ENCODE measurements at places on chromosomes 6 and 20.

GRCh38 chr20:50487397-50487796 is 22.8 kb upstream of the PTPN1 start:
- DNase-seq = no peak

GRCh38 chr6:158753811-158754210 is 65.4 kb downstream of the EZR start:
- no peak for DNase-seq

DNA sequence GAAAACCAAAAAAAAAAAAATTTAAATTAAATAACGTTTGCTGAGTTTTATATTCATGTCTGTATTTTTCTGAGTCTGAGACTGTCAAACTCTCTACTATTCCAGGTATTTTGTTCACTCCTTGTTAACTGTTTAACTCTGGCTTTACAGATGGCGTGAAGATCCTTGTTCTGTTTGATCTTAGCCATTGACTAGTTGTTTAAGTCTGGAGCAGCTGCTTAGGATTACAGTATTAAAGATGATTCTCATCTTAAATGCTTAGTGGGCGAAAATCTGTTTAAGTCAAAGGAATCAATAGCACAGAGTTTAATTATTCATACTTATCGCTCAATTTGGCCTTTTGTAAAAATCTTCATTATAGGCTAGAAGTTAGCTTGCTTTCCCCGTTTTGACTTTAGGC is 2.4 kb downstream of the PHACTR2 start:
- DNase-seq = no peak

- no peak for DNase-seq
Observed at GRCh38 chr6:2127484-2127911, 117.9 kb downstream of the GMDS start.

- no peak for DNase-seq
Observed at GRCh38 chr6:121858310-121858709, 422.9 kb downstream of the GJA1 start.

DNA sequence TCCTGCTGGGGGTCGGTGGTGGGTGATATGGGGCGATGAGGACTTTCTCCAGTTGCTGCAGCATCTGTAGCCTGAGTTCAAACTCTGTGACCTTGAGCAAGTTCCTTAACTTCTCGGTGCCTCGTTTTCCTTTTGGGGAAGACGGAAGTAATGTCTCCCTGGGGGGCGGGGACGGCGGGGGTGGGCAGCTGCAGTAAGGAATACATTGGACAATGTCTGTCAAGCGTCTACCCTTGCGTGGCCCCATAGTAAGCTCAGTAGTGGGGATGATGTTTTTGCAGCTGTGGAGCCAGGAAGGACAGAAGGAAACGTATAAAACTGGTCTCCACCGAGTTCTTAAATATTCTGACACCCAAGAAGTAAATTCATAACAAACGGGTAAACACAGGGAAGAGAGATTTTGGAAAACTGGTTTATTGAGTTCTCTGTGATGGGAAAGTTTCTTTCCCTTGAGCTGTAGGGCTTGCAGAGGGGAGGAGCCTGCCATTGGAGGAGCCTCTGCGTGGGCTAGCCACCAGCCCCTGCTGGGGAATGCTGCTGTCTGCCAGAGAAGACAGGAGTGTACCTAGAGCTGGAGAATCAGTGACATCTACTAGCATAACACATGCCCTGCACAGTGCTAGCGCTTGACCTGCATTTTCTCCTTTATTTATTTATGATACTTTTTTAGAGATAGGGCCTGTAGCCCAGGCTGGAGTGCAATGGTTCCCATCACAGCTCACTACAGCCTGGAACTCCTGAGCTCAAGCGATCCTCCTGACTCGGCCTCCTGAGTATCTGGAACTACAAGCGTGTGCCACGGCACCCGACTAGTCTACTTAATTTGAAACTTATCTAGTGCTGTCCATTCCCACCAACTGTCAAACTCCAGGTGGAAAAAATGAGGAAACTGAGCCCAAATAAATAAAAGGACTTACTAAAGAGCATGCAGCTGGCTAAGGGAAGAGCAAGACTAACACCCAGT is 1.2 kb upstream of the ACSS1 start:
- DNase-seq = peak; percentile 52

DNA sequence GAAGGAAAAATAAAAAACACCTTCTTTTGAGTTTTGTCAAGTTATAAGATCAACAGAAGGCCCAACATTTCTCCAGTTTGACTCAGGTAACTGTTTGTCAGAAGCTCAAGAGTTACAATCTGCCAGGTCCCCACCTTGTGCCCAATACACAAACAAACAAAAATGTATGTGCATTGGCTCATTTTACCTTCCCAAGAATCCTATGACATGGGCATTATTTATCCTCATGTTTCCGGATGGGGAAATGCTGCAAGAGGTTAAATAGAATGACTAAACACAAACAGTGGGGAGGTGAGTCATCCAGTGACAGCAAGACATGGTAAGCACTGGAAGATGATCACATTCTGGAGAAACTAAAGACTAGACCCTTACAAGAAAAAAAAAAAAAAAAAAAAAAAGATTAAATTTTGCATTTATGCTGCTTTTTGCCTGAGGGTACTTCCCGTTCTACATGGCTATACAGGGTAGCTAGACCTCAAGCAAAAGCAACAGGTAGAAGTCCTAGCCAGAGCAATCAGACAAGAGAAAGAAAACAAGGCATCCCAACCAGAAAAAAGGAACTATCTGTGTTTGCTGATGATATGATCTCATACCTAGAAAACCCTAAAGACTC is 23.6 kb upstream of the ANKRD60 start:
- no peak for DNase-seq

GRCh38 chr20:40551125-40551530 is 137.9 kb downstream of the MAFB start:
- DNase-seq = no peak

DNA sequence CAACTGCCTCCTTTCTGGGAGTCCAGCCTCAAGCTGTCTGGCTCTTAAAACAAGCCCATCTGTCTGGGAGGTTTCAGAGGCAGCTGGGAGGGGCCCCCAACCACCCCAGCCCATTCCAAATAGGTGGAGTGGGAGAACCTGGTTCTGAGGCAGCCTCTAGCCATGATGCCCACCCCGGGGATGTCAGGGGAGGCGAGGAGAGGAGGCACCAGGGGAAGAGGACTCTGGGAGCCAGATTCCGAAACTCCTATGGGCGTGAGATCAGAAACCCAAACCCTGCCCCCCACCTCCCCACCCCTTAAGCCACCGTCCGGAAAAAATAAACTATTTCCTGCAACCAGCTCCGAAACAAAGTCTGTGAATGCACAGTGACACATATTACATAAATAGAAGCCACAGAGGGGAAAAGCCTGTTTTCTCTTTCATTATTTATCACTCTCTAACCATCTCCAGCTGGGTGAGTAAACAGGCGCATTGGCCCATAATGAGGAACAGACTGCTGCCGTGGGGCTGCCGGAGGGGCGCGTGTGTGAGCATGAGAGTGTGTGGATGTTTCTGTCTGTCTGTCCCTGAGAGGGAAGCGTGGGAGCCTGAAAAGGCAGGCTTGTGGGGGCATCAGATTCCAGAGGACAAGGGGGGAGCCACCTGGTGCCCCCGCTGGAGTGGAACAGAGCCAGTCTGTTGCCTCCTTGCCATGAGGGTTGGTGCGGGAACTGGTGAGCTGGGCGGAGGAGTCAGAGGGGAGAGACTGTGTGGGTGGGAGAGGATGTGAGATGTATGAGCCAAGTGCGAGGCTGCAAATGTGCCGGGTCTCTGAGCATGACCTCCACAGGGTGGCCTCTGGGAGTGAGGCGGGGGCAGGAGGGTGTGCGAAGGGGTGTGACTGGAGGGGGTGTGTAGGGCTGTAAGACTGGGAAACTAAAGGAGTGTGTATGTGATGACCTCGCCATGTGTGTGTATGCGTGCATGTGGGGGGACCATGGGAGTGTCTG is 14.3 kb upstream of the FOXP4 start:
- DNase-seq = peak; percentile 80

DNA sequence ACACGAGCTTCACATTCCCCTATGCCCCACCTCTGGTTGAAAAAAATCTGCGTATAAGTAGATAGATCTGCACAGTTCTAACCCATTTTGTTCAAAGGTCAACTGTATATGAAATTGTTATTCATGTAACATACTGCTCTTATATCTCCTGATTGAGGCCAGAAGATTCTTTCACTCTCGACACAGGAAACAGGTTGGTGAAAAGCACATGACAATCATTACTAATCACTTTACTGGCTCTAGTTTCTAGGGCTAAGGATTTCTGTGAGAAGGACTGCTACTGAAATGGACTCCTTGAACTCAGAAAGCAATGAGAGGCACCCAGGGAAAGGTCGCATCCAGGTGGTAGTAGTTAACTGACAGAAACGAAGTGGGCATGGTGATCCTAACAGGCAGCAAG is 21.7 kb downstream of the PDSS2 start:
- no peak for DNase-seq

DNA sequence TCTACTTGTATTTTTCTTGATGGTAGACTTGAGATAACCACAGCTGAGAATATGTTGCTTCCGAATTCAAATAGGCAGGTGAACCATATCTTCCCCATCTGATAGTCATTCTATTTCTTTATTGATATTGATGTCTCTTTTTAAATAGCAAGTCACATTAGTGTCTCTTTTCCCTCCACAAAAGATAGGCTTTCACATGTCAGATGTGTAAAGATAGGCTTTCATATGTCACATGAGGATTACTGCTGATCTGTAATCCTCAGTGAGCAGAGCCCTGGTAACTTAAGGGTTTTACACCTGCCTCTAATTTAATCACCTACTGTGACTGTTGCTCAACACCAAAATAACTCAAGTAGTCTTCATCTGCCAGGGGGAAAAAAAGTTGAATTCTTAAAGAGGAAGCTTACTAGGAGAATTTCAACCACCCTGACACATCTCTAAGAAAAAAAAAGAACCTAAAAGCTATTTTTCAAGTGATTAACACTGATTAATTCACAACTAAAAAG is 45.3 kb upstream of the TRDN start:
- no peak for DNase-seq

DNA sequence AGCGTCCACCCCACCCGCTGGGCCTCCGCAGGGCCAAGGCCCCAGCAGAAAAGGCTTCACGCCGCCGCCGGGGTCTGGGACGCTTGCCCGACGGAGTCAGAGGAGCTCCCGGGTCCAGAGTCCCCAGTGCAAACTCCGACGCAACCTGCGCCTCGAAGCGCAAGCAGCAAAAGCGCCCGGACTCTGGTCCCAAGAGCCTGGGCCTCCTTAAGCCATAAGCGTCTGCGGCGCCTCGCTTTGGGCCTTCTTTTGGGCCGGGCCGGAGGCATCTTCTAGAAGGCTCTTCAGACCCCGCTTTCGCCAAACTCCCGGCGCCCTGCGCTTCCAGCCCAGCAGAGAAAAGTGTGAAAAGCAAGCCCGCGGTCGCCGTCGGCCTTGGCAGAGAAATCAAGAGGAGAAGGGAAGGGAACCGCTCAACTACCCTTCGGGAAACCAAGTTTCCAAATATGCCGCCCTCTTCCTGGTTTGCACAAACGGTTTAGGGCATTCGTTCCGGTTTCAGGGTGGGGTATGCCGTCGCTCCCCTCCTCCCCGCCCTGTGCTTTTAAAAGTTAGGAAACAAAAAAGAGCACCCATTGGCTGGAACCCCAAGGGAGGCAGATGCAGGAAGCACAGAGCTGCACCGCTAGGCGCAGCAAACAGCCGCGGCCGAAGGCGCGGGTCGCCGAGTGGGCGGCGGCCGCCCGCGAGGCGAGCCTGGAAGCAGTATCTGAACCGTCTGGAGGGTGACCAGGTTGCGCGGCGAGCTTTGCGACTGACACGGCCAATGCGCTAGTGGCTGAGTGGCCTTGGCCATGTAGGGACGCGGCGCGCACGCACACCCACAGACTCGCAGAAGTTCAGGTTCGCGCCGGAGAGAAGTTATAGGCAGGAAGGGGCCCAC is 1.2 kb downstream of the TBX18 start:
- no peak for DNase-seq

GRCh38 chr6:117555882-117556498 is 46.3 kb downstream of the GOPC start:
- peak; percentile 66 for DNase-seq

- DNase-seq = no peak
Observed at GRCh38 chr6:138357928-138358327, 19.8 kb upstream of the SMIM28 start.

DNA sequence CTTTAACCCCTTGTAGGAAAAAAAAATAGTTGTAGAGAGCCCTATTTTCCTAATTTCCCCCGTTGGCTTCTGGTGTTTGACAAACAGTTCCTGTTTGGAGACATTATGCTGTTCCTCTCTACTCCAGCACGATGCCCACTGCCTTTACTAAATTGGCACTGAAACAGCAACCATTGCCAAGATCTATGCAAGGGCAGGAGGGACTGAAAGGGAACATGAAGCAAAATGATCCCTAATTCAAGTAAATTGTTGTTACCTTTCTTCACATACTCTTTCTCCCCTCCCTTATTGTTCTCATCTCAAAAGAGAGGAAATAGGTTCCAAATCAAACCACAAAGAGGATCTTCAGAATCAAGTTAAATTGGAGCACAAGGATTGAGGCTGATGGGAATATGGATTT is 764.1 kb upstream of the MMS22L start:
- no peak for DNase-seq

DNA sequence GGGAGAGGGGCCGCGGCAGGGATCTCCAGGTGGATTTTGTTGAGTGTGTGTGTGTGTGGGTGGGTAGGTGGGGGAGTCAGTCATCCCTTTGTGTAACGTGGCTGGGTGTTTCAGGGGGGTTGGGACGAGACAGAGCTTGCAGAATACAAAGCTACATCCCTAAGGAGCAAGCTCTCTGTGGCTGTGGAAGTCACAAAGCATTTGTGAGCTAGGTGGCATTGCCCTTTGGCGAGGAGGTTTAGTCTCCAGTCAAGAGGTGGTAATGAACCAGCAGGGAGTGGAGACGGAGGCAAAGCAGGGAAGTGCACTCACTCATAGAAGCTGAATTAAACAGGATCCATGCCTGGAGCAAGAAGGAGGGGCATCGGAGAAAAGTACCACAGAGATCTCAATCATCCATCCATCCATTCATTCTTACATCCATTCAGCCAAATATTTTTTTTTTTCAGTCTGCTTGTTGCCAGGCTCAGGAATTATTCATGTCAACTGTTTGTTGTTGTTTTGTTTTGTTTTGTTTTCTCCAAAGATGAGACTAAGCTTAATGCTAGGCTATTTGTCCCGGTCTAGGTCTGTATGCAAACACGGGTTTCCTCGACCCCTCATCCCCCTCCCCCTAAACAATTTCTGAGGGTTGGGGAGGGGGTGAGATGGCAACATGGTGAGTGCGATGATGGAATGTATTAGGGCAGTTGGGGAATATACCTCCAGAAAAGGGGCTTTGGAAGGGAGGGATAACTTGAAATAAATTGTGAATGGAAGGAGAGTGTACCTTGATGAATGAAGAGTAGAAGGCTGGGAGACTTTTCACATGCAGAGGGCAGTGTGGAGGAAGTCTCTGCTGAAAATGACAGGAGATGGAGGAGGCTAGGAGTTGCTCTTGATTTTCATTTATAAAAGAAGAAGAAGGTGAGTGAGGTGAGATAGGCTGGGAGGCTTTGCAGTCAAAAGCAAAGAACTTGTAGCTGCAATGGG is 1.0 kb downstream of the HCRTR2 start:
- no peak for DNase-seq

- DNase-seq = no peak
Observed at GRCh38 chr6:18596531-18596835, 209.3 kb downstream of the RNF144B start.

GRCh38 chr6:106063448-106063850 is 22.7 kb upstream of the PRDM1 start:
- no peak for DNase-seq

- no peak for DNase-seq
Observed at GRCh38 chr20:22805219-22805618, 220.8 kb upstream of the FOXA2 start.

All from NAMALWA (cell line).